ENCODE measurements at places on chromosomes 4 and X.

GRCh38 chrX:113353134-113353533 lies 512.5 kb upstream of the AMOT start:
- no peak for DNase-seq

DNA sequence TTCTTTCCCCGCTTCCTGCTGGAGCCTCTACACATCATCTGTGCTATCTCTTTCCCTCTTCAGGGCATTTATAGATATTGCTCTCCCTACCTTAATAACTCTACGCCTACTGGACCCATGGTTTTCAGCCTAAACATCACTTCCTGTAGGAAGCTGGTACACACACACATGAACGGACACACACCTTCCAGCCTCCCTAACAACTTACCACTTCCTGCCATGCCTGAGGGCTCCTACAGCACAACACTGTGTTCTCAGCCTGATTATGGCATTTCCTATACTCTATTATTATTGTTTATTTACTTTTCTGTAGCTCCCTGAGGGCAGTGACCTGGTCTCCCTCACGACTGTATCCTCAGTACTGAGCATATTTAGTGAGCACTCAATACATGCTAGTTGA lies 163.6 kb upstream of the MAP3K15 start:
- no peak for DNase-seq

DNA sequence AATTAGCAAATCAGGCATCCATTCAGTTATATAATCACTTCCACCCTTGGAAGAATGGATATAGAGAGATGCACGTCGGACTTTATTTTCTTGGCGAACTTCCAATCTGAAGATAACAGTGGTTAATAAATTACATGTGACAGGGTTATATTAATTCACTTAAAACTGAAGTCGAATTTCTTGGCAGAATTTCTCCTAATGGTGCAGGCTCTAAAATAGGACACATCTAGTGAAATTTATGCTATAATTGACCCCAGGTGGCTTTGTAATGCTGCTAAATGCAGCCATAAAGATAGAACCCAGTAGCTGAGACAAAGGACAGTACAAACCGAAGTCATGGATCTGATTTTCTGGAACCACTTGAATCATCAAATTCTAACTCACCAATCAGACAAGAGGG lies 20.8 kb upstream of the SLC10A4 start:
- DNase-seq = no peak

GRCh38 chrX:11419102-11419501 lies 125.9 kb downstream of the AMELX start:
- no peak for DNase-seq

DNA sequence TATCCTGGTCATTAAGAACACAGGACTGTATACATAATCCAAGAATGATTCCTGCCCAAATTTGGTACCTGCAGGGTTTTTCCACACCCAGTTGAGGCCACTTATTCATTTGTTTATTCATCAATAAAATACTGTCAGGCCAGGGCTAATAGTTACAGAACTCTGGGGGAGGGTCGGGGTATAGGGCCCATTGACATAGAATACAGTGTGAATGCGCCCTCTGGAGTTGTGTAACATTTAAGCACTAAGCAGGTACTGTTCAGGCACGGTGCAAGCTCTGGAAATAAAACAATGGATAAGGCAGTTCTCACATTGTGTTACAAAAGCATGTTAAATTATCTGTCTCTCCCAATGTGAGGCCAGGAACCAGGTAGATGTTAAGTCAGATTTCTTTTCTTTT lies 30.8 kb upstream of the LRBA start:
- no peak for DNase-seq

GRCh38 chrX:3791449-3791848 lies 78.0 kb upstream of the PRKX start:
- DNase-seq = no peak

DNA sequence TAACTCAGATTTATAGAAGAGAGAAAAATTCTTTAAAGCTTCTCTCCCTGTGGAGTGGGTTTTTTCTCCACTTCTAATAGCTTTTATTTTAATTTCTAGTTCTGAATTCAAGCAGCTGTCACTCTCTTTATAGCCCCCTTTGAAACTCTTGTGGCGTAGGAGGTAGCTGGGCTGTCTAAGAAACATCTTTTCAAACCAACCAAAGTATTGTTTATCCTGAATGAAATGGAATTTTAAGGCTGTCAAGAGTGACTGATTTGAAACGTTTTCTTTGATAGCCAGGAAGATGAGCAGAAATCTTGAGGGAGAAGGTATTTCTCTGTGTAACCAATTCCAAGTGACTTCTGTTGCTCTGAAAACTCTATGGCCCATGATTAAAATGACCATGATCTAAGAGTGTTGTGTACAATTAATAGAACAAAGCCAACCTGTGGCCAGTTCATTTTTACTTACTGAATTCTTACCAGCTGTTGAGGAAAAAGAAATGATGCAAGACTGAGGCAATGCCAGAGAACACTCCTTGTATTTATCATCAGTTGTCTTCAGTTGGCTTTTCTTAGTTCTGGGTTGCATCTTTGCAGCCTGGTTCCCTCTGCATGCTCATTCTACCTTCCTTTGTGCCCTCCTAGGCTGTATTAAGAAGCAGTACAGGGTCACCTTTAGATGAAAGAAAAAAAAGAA lies 298.4 kb downstream of the ARHGAP10 start:
- DNase-seq = peak; percentile 40

GRCh38 chrX:41522671-41523070 lies 75.5 kb downstream of the NYX start:
- DNase-seq = no peak

DNA sequence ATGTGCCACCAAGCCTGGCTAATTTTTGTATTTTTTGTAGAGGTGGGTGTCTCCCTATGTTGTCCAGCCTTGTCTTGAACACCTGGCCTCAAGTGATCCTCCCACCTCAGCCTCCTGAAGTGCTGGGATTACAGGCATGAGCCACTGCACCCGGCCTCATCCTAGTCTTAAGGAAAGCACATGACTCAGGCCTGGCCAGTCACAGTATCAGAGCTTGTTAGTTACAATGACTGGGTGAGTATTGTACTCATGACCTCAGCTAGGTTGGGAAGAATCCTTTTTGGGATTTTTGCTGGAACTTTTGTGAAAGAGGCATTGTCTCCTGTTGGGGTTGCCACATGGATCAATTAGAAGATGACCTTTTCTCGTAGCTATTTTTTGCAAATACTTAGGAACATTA lies 292.8 kb downstream of the RAPGEF2 start:
- DNase-seq = no peak

DNA sequence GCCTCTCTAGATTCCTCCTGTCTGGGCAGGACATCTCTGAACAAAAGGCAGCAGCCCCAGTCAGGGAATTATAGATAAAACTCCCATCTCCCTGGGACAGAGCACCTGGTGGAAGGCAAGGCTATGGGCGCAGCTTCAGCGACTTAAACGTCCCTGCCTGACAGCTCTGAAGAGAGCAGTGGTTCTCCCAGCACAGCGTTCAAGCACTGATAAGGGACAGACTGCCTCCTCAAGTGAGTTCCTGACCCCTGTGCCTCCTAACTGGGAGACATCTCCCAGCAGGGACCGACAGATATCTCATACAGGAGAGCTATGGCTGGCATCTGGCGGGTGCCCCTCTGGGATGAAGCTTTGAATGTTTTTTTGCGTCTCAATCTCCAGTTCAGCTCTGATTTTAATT lies 262.2 kb downstream of the PARM1 start:
- no peak for DNase-seq

GRCh38 chrX:23525531-23525930 lies 141.8 kb upstream of the PRDX4 start:
- DNase-seq = no peak

DNA sequence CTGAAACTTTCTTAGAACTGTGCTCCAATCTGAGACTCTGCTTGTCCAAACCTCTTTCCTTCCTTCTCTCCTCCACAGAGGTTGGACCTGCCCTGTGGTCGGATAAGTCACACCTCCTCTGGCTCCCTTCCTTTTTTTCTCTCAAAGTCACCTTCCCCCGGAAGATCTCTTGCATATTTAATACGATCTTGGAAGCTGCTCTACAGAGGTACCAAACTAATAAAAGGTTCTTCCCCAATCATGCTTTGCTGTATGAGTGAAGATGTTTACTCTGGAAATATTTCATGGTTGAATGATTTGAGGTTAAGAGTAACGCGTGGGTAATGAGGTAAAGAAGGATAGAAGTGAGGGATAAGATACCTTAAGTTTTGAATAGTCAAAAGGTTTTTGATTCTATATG lies 166.0 kb downstream of the ATG4A start:
- no peak for DNase-seq

DNA sequence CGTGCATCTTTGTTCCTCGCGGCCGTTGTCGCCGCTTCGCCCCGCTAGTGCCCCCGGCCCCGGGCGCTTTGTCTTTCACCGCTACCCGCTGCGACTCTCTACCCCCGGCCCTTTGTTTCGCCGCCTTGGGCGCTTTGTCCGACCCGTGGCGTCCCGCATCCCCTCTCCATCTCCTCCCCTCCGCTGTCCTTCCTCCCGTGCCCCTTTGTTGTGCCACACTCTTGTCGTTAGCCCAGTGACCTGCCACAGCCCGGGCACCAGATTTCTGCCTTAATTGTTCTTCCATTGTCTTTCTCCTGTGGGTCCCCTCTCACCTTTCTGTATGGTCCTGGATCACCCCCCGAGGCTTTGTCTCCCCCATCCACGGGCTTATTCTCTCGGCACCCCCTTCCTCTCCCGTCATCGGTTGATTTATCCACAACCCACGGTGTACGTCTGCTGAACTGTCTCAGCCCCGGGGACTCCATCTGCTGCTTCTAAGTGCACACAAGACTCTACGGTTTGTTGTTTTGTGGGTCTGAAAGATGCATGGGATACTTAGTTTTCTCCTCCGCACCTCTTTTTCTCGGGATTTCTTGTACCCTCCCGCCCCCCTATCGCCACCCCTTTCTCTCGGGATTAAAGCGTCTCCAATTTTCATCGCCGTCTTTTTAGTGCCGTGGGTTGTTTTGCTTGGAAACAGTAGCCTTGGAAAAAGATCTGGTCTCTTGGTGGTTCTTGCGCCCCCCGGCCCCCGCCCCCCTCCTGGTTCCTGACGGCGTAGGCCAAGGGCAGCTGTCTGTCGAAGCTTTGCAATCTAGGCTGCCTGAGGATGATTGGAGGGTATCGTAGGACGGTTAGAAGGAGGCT lies 783 bp downstream of the RBPJ start:
- DNase-seq = no peak
